Glomerular endothelial cell (primary cell): ENCODE measurements at places on chromosomes 13 and 19. TPM values are rescaled to one million over a fixed set of nuclear protein-coding genes. Genes with fewer than 3 reads are reported as not detected.

PRTN3 gene
- not detected in 2 replicates for total RNA-seq

ZNF83 gene
- 31.3 and 58.7 TPM in 2 replicates for total RNA-seq

FSD1 gene
- total RNA-seq: 20.9 and 38.3 TPM in 2 replicates

NXNL1 gene
- not detected in 2 replicates for total RNA-seq

CAPN12 gene
- total RNA-seq: 0.34 and 0.93 TPM in 2 replicates

ADAMTS10 gene
- 32.6 and 44.3 TPM in 2 replicates for total RNA-seq

DIRAS1 gene
- total RNA-seq: 0.47 and 3.1 TPM in 2 replicates

PSG7 gene
- not detected in 2 replicates for total RNA-seq

KLK2 gene
- total RNA-seq: not detected in 2 replicates

ZNF534 gene
- total RNA-seq: not detected in 2 replicates

BRD4 gene
- 38.3 and 58.0 TPM in 2 replicates for total RNA-seq

GPR4 gene
- total RNA-seq: 12.6 and 14.8 TPM in 2 replicates

ANKRD24 gene
- 0.05 and 2.1 TPM in 2 replicates for total RNA-seq

C19orf12 gene
- 25.0 and 31.9 TPM in 2 replicates for total RNA-seq

EBI3 gene
- 9.0 and 14.2 TPM in 2 replicates for total RNA-seq

CD79A gene
- total RNA-seq: 0.47 TPM in 1 of 2 replicates, not detected in the other

ELANE gene
- total RNA-seq: not detected in 2 replicates

ZNF835 gene
- 0.18 and 0.34 TPM in 2 replicates for total RNA-seq

ZNF653 gene
- total RNA-seq: 5.0 and 9.6 TPM in 2 replicates

KLK8 gene
- total RNA-seq: not detected in 2 replicates

CACNG6 gene
- total RNA-seq: 2.2 and 3.0 TPM in 2 replicates

RUBCNL gene
- total RNA-seq: not detected in 2 replicates

AMER2 gene
- under 0.01 TPM in 1 of 2 replicates, not detected in the other for total RNA-seq

FUT1 gene
- 6.1 and 6.4 TPM in 2 replicates for total RNA-seq

RDH8 gene
- not detected in 2 replicates for total RNA-seq

SPHK2 gene
- total RNA-seq: 8.9 and 21.2 TPM in 2 replicates
